ENCODE measurements at places on chromosomes 6 and 20.
A peak's percentile ranks its signal among the peaks of the same experiment; 100 is the strongest.

- DNase-seq: no peak
These were observed 8.7 kb upstream of the STXBP5 start for GRCh38 chr6:147195510-147195909.

GRCh38 chr6:160795721-160796120, 93.7 kb downstream of the PLG start:
- DNase-seq: no peak

- DNase-seq: no peak
These were observed 933 bp downstream of the KLHL31 start for GRCh38 chr6:53664623-53665022.

GRCh38 chr6:140009286-140009685, 634.8 kb upstream of the CITED2 start:
- DNase-seq: no peak

GRCh38 chr20:30376767-30377658, 880.5 kb upstream of the DEFB115 start:
- DNase-seq: peak; percentile 93

DNA sequence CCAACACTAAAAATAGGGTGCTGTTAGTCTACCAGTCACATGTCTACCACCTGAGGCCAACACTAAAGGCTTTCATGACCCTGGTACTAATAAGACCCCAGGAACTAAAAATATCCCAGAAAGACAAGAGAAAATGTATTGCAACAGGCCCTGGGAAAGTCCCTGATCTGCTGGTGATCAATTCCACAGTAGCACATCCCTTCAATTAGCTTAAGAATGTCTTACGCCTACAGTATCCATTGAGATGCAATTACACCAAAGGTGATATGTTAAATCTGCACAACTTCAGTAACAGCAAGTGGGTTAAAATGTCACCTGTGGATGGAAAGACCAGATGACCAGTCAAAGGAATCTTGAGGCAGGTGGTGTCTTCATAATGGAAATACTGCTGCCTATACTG, 3.1 kb downstream of the SEMG1 start:
- no peak for DNase-seq

GRCh38 chr6:143062551-143062950, 1.9 kb downstream of the AIG1 start:
- DNase-seq: no peak

DNA sequence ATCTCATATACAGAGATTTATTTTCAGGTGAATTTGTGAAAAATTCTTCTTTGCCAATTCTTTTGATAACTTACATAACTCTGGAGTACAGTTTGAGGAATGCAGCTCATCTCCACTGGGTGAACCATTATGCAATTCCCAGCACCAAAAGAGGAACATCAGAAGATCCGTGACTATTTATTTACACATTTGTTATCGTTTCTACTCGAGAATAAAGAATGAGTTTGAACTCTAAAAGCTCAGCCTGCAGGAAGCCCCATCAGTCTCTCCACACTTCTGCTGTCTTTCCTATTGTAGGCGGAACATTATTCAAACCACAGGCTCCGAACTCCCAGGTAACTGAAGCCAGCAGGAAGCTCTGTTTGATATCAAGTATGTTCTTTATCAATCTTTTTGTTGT, 95.9 kb upstream of the IFNGR1 start:
- no peak for DNase-seq

DNA sequence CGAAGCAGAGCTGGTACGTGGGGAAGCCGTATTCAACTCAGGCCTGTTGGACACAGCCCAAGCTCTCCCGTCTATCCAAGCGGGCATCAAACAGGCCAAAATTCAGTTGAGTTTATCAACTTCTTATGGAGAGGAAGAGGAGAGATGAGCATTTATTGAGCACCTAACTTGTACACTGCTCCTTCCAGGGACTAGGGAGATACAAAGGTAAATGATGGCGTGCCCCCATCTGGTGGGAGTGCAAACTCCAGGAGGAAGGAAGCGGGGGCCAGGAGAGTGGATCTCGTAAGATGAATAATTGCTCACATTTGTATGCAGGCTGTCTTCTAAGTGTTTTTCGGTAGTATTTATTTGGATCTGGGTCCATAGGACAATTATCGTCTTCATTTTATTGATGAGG, 146.6 kb downstream of the SOBP start:
- DNase-seq: no peak

GRCh38 chr6:55184782-55185530, 10.6 kb downstream of the HCRTR2 start:
- DNase-seq: no peak

DNA sequence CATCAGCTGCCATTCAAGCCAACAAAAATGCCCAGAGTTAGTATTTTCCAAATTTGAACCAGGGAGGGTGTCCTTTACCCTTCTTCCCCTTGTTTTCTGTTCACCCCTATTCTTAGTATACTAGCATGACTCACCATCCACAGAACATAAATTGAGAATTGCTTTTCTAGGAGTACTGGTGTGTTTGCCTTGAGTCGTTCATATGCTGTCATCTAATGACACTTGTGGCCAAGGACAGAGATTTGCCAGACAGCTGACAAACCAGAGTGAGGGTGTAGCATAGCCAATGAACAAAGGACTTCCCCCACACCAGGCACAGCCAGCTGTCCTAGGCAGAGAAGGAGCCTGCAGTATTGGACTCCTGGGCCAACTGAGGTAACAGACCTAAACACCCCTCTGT, 62.2 kb downstream of the FILIP1 start:
- DNase-seq: no peak

GRCh38 chr6:81690073-81690472, 62.4 kb downstream of the TENT5A start:
- DNase-seq: no peak

GRCh38 chr6:44627091-44627882, 239.8 kb downstream of the CDC5L start:
- DNase-seq: peak; percentile 5

DNA sequence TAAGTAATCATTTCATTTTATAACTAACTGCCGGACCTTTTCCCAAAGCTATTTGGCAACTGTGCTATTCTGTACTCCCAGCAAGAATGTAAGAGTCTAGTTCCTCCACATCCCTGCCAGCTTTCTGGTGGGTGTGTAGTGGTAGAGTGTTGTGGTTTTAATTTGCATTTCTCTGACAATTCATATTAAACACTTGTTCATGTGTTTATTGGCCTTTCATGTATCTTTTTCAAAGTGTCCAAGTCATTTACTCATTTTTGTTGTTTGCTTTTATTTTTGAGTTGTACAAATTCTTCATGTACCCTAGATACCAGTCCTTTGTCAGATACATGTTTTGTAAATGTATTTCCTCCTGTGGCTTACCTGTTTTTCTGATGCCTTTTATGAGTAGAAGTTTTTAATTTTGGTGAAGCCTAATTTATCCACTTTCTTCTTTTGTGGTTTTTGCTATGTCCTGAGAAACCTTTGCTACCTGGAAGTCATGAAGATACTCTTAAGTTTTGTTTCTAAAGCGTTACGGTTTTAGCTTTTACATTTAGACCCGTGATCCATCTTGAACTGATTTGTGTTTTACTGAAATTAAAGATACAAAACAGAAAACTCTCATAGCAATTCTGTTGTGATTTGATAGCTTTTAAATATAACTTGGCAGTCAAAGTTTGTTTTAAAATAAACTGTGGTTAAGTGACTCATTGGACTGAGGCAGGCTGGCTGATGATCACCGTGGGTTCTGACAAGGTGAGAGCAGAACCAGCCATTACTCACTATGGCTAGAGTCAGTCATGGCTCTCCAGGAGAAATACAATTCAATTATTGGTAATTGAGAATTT, 8.0 kb downstream of the MYLIP start:
- peak; percentile 55 for DNase-seq

DNA sequence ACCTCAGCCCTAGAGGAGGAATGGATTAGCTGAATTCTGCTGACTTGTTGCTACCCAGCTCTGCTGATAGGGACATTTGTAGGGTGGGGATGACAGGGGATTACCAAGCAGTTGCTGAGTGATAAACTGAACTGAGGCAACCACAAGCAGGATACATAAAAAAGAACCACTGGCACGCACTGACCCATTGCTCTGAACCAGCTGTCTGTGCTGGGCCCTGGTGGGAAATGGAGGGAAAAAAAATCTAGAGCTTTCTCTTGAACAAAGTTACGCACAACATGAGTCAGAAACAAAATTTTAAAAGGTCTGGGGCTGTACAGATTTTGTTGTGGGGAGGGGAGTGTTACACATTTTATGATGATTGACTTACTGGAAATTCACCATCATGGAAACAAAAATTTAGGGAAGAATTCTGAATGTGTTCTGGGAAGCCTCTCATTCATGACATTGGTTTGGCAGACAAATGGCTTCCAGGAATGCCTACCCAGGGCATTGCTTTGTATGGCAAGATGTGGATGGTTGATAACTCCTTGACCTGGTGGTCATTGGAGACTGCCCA, 37.7 kb downstream of the FOXO3 start:
- no peak for DNase-seq

DNA sequence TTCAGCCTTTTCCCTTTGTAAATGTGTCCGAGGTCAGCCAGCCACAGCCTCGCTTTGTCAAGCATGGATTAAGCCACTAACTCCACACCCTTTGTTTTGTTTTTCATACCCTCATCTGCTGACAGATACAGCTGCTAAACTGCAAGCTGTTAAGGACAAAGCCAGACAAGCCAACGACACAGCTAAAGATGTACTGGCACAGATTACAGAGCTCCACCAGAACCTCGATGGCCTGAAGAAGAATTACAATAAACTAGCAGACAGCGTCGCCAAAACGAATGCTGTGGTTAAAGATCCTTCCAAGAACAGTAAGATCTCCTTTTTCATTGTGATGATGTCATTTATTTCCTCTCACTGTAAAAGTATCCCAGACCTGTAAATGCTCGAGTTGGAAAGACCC, 269.3 kb downstream of the ARHGAP18 start:
- DNase-seq: no peak

- DNase-seq: no peak
These were observed 66.4 kb downstream of the PHF20 start for GRCh38 chr20:35838205-35838604.

- no peak for DNase-seq
These were observed 181.9 kb downstream of the TBC1D7 start for GRCh38 chr6:13146442-13146841.
